ENCODE measurements at places on chromosomes 5 and 9.

GRCh38 chr5:78716206-78716605, 67.6 kb upstream of the LHFPL2 start:
- peak; percentile 62 for DNase-seq

GRCh38 chr5:14190194-14191164, 47.3 kb downstream of the TRIO start:
- peak; percentile 85 for DNase-seq

- DNase-seq, result no peak
Measured at GRCh38 chr9:107932601-107933000, 443.0 kb upstream of the KLF4 start.

DNA sequence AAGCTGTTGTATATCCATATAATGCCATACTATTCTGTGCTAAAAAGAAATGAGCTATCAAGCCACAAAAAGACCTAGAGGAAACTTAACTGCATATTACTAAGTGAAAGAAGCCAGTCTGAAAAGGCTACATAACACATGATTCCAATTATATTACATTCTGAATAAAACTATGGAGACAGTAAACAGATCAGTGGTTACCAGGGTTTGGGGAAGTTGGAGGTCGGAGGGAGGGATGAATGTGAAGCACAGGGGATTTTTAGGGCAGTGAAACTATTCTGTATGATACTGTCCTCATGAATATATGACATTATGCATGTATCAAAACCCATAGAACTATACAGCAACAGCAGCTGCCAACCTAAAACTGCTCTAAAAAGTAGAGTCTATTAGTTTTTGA, 5.6 kb upstream of the RFK start:
- DNase-seq, result no peak

DNA sequence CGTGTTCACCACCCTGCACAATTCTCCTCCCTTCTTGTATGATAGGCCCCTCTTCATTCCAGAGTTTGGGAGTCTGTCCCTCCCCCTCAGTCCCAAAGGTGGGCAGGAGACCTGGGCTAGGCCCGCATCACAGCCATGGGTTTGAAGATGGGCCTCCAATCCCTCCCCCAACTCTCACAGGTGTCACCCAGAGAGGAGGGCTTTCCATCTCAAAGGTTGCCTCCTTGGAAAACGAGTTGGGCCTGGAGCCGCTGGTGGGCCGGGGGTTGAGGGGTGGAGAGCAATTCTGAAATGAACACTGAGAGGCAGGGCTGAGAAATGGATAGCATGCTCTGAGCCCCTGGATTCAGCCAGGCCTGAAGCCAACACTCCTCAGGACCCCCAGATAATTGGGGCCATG, 6.2 kb downstream of the ADAMTS2 start:
- no peak for DNase-seq

- no peak for DNase-seq
Measured at GRCh38 chr9:17064558-17064957, 70.3 kb upstream of the CNTLN start.

All from A549 (cell line).